ENCODE measurements at places on chromosomes 3 and 15.
A peak's percentile ranks its signal among the peaks of the same experiment; 100 is the strongest.

DNA sequence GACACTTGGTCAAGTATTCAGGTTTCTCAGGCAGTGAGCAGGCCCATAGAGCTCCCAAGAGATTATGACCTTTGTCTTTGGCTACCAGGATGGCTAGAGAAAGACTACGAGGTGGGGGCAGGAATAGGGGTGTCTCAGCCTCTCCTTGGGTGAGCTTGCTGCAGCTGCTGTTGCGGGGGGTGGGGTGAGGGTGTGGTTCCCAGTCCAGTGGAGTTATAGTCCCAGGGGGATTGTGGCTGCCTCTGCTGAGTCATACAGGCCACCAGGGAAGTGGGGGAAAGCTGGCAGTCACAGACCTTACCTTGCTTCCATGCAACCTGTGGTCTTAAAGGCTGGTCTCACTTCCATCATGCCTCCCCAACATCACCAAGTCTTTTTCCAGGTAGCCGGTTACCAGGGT is 31.7 kb downstream of the ATP2C1 start:
- DNase-seq: peak; percentile 58

DNA sequence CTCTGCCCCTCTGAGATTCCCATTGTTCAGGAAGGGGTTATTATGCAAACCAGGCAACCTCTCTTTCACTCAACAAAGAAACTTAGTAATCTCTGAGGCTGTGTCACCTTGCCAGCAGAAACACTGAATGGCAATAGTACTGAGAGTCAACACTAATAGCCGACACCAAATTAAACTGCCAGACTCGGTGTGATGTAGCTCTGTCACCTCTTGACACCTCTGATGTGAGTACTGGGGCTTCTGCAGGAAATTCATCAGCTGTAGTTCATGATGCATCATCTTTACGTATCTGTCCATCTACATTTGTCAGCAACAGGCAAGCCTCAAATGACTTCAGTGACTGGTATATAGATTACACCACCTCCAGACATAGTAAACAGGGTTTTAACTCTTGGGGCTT is 65.0 kb upstream of the ONECUT1 start:
- DNase-seq: no peak

GRCh38 chr3:87088430-87088992 is 97.6 kb upstream of the VGLL3 start:
- DNase-seq: peak; percentile 44

GRCh38 chr3:119559441-119559963 is at the start of gene CD80:
Gene CD80, minus strand, starts transcription at chr3:119559614. Its CDS starts 1,886 bp downstream, at chr3:119557728.
- DNase-seq: peak; percentile 46

DNA sequence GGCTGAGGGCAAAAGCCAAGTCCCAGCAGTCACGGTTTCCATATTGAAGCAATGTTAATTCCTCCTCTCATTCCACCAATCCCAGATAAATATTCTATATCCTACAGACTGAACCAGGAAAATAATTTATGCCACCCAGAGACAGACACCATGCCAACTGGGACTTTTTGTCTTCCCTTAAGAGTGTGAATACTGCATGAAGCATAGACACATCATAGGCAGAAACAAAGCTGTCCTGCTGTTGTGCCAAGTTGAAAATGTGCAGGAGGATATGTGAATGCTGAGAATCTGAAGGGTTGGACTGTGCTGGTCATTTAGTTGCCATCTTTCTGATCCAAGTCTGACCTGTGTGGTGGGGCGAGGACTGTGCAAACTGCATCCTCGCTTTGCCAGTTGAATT is 37.7 kb downstream of the RFTN1 start:
- no peak for DNase-seq
